Smooth muscle cell of the brain vasculature (primary cell): ENCODE measurements at places on chromosomes 13 and 19.

DNA sequence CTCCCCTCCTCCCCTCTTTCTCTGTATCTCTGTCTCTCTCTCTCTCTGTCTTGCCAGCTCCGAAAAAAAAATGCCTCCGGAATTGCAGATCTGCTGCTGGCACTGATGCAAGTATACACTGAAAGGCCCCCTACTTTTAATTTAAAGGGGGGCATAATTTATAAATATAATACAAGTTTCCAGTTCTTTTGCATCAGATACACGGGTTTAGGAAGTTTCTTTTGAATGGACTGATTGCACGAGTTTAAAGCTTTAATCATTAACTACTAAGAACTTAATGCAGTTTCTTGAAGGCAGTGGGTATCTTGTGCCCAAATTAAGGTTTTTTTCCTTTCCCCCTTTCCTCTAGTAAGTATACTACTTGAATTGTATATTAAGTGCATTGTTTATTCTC, 1.4 kb downstream of the FGF9 start:
- no peak for DNase-seq

DNA sequence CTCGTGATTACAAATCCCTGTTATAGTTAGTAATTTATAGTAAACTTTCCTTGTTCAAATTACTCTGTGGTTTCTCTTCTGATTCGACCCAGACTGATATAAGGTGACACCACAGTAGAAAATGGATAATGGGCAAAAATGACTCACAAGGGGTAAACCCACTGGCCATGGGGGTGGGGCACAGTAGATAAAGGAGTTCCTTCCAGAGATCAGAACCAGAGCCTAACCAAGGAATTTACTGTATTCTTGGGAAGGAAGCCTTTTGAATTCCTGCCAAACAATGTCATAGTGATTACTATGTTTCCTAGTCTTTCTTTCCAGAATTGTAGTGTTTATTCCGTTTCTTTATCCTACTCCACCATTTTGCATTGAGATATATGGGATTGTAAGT, 21.9 kb downstream of the MIR17HG start:
- DNase-seq = no peak

- DNase-seq = no peak
These were observed 421.0 kb upstream of the KLF12 start for GRCh38 chr13:74555276-74555625.

DNA sequence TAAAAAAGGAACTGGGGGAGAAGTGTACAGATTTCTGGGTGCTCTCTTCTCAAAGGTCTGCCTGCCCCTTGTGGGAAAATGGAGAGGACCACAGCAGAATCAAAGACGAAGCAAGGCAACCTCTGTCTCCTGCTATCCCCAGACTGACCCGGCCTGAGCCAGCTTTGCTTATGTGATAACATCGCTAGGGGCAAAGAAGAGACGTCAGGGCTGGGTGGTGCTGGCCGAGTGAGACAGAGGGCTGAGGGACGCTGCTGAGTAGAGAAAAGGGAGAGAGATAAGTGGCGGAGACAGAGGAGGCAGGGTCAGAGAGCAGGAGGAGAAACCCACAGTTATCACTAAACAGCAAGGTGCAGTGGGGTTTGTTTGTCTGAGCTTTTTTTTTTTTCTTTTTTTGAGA, 4.6 kb upstream of the MUC16 start:
- DNase-seq = no peak

- DNase-seq = no peak
These were observed 111.2 kb downstream of the KCNRG start for GRCh38 chr13:50126263-50126992.

DNA sequence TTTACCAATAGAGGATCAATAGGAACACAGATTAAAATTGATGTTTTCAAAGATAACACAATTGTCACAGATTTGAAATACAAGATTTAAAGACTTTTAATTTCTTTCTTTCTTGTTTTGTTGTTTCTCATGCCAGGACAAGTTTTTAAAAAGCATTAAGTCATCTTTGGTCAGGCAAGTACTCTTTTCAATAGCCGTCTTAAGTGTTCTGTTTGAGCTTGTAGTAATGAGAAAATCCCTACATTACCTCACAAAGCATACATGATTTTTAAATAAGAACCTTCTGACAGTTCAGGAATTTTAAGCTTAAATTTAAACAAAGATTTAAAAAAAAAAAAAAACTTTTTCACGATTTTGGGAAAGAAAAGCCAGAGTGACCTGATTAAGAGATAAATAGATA, 216.3 kb upstream of the PRR20A start:
- no peak for DNase-seq

- DNase-seq = no peak
These were observed 62.3 kb downstream of the GADD45B start for GRCh38 chr19:2538096-2538757.
